ENCODE measurements at places on chromosomes 6 and 20.

DNA sequence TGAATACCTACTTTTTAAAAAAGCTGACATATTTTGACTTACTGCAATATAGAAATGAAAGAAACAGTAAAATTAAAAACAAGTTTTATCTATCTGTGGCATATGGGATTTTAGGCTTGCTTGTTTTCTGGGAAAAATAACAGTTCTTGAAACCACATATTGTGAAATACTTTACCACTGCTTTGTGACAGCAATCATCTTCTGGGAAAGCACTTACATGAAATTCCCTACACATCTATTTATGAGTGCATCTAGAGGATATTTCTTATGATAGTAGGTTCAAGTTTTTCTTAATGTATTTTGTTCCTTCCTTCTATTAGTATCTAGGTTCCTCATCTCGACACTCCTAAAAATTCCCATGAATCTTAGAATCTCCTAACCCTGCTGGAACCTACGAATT lies 75.2 kb downstream of the STXBP5 start:
- DNase-seq = no peak

DNA sequence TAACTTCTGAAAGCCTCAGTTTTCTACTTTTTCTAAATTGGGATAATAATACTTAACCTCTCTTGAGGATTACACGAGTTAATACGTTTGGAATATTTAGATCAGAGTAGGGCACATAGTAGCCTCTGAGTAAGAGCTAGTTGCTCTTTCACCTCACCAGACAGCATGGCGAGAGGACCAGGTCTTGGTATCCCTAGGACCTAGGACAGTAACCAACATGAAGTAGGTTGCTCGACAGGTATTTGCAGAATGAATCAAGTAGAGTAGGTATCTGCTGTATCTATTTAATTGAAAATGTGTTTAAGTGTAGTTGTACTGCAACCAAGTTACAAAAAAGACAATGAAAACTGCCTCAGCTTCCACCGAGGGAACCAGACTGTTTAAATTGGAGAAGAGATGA lies 1.4 kb downstream of the CDC5L start:
- no peak for DNase-seq

DNA sequence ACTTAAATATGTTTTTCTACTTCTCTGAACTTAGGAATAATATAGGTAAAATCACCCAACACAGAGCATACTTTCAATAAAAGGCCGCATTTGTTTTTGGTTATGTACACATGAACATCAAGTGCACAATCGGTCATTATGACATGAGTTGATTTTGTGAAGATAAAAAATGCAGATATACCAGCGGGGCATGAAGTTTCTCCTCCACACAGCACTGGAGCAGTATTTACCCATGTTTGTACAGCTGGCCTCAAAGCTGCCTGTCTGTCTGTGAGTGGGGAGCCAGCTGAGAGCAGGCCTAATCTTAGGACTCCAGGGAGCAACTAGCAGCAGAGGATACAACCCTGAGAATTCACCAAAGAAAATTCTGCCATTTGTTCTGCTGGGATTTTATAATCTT lies 206.5 kb downstream of the TPBG start:
- no peak for DNase-seq

DNA sequence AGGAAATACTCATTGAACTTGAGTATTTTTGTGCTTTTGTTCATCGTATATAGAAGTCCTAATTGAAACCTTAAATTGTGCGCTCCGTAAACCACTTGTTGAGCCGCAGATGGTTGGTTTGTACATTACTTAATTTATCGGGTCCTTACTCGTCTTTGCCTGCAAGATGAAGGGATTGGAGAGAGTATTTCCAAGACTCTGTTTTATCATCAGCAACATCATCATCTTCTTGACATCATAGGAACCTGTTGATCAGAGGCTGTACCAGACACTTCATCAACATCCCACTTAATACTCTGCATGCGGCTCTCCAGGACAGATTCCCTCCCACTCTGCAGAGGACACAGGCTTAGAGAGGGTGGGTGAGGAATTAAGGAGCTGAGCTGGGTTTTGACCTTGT lies 28.6 kb downstream of the TIAM2 start:
- DNase-seq = no peak

DNA sequence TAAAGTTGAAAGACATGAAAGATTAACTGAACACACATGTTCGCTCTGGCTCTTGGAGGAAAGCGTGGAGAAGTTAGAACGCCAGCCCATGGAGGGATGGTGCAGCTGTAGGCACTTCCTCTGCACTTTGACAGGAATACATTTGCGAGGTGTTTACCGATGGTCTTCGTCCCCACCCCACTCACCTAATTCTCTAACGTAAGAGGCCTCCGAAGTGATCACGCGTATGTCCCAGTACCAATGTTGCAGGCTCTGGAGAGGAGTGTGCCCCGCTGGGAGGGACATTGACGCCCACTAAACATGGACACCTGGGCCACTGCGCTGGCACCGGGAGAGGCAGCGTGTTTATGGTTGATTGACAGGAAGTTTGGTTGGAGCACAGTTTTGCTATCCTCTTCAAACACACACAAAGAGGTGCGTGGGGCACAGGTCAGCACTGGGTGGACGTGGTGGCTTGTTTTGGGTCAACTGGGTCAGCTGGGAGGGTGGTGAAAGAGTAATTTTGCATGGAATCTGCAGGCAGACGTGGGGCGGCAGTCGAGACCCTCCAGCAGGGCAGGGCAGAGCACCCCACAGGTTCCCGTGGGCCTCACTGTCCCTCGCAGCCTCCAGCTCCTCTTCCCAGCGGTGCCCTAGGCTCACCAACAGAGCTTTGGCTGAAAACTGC lies 110.1 kb downstream of the DLL1 start:
- DNase-seq = no peak

GRCh38 chr6:39885691-39886090 lies 48.6 kb downstream of the MOCS1 start:
- no peak for DNase-seq

DNA sequence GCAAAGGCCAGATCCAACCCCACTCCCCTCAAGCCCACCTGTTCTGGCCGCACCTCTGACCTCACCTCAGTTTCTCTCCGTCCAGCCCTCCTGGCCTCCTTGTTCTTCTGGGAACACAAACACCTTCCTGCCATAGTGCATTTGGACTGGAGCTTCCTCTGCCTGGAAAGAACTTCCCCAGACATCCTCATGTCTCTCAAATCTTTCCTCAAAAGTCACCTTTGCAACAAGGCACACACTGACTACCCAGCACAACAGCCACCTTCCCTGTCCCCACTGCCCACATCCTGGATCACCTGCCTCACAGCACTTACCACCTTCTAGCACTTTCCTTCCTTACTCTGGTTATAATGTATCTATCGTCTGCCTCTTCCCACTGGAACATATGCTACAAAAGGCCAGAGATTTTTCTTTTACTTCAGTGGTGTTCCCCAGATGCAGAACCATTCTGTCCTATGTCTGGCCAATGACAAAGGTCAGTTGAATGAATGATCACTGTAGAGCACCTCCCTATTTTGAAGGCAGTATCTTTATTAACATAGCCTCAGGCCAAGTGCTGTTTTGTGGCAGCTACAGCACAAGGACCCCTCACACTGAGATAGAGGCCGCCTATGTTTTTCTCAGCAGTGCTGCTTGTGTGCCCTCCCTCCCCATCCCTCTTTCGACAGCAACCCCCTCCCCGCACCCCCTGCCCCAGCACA lies 4.1 kb downstream of the HLA-B start:
- no peak for DNase-seq

All from activated T-cell treated with anti-CD3 and anti-CD28 coated beads for 4 hours (primary cell).